ENCODE measurements at places on chromosomes 11 and 22.

DNA sequence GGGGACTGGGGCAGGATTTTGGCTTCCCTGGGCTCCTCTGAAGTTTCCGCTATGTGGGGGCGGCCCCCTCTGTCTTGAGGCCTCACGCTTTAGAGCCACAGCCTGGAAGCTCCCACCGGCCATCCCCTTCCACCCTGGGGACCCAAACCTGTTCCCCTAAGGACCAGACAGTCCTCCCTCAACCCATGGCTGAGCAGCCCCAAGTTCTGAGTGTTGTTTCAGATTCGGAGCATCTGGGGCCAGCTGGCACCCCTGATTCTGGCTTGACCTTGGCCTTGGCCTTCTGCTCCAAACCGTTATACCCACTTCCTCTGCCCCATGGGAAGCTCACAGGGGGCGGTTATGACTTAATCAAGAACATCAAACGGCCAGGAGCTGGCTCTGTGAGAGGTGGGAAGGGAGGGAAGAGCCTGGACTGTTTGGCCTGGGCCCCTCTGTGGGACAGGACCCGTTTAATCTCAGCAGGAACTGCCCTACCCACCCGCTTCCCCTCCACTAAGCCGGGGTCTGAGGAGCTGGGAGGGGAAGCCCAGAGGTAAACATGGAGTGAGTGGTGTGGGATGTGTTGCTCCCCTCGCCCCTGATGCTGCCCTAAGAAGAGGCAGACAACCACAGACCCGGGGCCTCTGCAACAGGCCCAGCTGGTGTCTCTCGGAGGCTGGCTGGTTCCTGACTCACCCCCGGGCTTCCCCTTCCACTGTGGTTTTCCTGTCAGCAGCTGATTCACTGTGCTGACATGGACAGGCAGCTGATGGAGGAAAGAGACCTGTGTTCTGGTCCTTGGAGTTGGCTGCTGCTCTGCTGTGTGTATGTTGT, 3.4 kb downstream of the CD82 start:
- peak; percentile 73 for DNase-seq

DNA sequence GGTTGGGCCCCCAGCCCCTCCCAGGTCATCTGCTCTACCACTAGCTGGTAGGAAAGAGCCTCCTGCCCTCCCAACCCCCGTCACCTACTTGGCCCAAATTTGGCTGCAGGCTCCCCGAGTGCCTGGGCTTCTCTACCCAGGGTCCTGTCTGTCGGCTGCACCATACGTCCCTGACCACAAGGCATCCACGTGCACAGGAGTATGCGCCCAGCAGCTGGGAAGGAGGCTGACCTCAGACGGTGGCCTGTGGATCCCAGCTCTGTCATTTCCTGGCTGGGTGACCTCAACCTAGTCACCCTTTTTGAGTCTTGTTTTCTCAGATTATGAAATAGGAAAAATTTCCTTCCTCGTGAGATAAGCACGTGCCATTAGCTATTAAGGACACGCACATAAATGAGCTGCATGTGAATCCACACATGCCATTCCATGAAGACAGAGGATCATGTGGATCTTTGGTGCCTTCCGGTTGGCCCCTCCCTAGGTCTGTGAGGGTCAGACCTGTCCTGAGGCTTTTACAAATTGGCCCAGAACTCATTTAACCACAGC, 13.7 kb downstream of the CYB561A3 start:
- DNase-seq = no peak

- DNase-seq = no peak
Measured at GRCh38 chr22:39171623-39172264, 19.3 kb upstream of the CBX7 start.

GRCh38 chr11:111476366-111476765, 35.8 kb downstream of the BTG4 start:
- DNase-seq = no peak

DNA sequence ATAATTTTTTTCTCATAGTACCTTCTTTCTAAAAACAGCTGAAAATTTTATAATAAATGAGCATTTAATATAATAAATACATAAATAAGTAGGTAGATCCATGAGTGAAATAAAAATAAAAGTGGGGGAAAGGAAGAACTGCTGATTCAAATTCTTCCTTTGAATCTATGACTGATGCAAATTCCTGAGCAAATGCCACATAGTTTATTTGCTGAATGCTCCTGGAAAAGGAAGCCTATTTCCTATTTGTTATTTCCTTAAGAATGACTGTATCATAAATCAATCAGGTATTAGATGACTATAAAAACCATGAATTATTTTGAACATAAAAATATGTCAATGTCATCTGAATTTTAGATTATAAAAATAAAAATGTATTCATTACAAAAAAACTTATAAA, 16.6 kb downstream of the BTBD10 start:
- DNase-seq = no peak

GRCh38 chr11:96664110-96664509, 274.3 kb downstream of the JRKL start:
- no peak for DNase-seq

GRCh38 chr22:21673534-21674321, 7.9 kb downstream of the PPIL2 start:
- no peak for DNase-seq

DNA sequence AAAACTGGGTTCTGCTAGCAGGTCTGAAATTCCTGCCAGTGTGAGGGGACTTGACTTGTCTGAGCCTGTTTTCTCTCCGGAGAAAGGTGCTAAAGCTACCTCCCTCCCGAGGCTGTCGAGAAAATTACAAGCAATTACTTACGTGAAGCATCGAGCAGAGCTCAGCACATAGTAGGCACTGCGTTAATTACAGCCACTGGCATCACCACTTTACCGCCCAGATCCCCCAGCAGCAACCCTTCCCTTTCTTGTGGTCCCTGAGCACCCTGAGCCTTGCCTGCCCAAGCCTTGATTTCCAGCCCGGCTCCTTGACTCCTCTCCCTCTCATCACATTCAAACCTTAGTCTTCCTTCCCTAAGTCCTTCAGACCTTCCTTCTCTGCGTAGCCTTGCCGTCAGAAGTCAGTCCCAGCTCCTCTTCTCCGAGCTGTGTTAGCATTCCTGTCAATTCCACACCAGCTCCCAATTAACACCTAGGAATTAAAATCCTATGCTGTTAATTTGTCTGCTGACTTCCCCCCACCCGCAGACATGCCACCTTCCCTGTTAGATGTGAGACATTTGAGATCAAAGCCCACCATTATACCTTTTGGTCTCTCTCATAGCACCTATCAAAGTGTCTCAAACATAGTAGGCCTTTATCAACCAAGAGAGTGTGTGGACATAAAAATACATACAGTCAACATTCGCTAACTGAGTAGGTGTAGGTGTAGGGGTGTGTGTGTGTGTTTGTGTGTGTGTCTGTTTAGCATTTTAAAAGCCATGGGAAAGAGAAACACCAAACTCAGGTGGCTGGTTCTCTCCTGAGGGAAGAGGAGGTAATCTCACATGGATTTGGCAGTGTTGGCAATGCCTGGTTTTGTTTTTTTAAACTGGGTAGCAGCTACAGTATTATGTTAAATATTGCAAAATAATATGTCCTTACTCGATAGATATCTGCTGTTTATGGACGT, 2.8 kb upstream of the KCNJ5 start:
- DNase-seq = no peak

GRCh38 chr11:128397362-128397761, 190.0 kb downstream of the ETS1 start:
- DNase-seq = no peak

DNA sequence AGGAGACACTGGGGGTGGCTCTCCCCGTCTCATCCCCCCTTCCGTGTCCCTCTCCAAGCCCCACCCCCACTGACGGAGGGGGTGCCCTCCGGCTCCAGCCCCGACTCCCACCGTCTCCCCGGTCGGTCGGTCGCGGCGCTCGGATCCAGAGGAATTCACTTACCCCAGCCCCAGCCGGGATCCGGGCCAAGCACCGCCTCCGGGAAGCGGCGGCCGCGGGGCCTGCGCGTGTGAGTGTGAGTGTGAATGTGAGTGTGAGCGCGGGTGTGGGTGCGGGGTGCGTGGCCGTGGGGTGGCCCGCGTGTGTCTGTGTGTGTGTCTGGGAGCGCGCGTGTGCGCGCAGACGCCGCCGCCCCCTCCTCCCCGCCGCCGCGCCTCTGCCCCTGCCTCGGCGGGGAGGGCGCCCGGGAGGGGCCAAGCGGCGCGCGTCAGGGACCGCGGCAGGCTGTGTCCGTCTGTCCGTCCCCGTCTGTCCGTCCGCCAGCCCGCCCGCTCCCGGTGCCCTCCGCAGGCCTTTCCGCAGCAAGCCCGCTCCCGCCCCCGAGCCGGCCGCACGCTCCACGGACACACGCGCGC, at the start of gene ELFN2:
TSS of gene ELFN2 (minus strand) at position 345 of the 576 bp plus-strand sequence. CDS start 51,945 bp downstream, outside the sequence.
- DNase-seq = no peak

GRCh38 chr22:49632199-49633009, 195.3 kb downstream of the BRD1 start:
- DNase-seq = peak; percentile 12

All from brain pericyte (primary cell).